Naive thymus-derived CD4-positive, alpha-beta T cell (primary cell): ENCODE measurements at places on chromosomes 12 and 14. TPM values are rescaled to one million over a fixed set of nuclear protein-coding genes. Genes with fewer than 3 reads are reported as not detected.
A peak's percentile ranks its signal among the peaks of the same experiment; 100 is the strongest.

DNA sequence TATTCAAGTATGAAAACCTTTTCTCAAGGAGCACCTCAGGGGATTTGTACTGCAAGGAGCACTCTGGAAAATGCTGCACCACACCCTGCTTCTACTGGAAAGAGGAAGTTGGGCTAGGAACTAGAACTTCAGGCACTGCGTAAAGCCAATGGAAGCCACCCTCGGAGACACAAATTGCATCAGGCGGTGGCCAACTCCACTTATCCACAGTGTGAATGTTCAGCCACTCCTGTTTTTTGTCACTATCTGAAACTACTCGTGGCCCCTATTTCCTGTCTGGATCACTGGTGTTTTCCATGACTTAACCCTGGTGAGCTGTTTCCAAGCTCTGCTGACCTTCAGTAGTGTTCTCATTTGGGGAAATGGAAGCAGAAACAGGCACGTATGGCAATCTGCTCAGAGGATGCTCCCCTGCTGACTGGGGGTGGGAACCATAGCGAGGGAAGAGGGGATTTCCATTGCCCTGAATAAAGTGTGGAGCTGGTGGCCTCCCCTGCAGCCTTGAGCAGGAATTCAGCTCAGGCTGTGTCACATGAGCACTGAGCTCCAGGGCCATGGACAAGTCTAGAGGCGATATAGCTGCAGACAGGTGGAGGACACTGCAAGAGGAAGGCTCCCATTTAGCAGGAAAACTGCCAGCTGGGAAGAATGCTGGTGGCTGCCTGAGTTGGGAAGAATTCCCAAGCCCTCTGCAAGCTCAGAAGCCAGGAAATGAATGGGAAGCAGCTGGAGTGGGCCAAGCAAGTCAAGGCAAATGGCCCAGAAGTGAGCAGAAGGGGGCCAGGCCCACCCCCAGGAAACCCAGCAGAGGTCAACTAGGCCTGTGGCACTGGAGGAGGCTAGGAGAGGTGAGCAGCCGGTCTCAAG lies 50.5 kb upstream of the RAP1B start:
- no peaks in the 10 kb centered on the region for H3K4me1 ChIP-seq
- no peaks in the 10 kb centered on the region for H3K36me3 ChIP-seq
- no peak overlapping the region for H3K4me3 ChIP-seq
- no peak for DNase-seq
- no peak overlapping the region for H3K27ac ChIP-seq

Gene ACADS
- 15.7 and 16.3 TPM in 2 replicates for total RNA-seq

Gene SDR9C7
- not detected in 2 replicates for total RNA-seq

GRCh38 chr12:113314121-113314529 lies 20.8 kb downstream of the SLC8B1 start:
- DNase-seq, result no peak
- no peak overlapping the region for H3K4me3 ChIP-seq
- no peaks in the 10 kb centered on the region for H3K27me3 ChIP-seq
- no peak overlapping the region for H3K27ac ChIP-seq

GRCh38 chr12:94284046-94284445 lies 135.7 kb downstream of the PLXNC1 start:
- DNase-seq, result no peak
- peaks cover 14% of the 10 kb centered on the region for H3K4me1 ChIP-seq
- H3K36me3 ChIP-seq, result no peaks in the 10 kb centered on the region
- no peak overlapping the region for H3K27ac ChIP-seq
- H3K27me3 ChIP-seq, result no peaks in the 10 kb centered on the region

Gene CYP27B1
- 2.5 and 4.2 TPM in 2 replicates for total RNA-seq

- DNase-seq, result no peak
- H3K4me3 ChIP-seq, result no peak overlapping the region
- H3K4me1 ChIP-seq, result no peaks in the 10 kb centered on the region
- H3K27ac ChIP-seq, result no peak overlapping the region
- H3K36me3 ChIP-seq, result no peaks in the 10 kb centered on the region
These were observed 480.5 kb downstream of the VRK1 start for GRCh38 chr14:97277711-97278110.

Gene PIGH
- 34.5 TPM for total RNA-seq

- H3K36me3 ChIP-seq, result no peaks in the 10 kb centered on the region
- no peak overlapping the region for H3K27ac ChIP-seq
- H3K27me3 ChIP-seq, result no peaks in the 10 kb centered on the region
- no peak overlapping the region for H3K4me3 ChIP-seq
- H3K4me1 ChIP-seq, result no peaks in the 10 kb centered on the region
These were observed 403.3 kb upstream of the ATP2B1 start for GRCh38 chr12:90111791-90112580.

DNA sequence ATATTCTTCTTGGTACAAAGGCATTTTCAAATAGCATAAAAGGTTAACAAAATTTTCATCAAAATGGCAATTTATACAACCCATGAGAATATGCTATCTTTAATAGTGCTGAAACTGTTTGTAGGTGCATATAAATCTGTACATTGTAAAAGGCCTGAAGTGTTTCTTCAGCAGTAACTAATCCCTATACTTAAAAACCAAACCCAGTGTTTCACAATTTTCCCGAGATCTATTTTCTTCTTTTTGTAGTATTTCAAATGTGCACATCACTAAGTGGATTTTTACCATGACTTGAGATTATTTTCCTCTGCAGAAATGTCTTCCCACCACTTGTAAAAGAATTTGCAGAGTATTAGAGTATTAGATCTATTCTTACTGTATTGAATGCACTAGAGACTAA lies 76.5 kb downstream of the FERMT2 start:
- no peak overlapping the region for H3K27ac ChIP-seq
- DNase-seq, result no peak

Gene MGAT2
- total RNA-seq, result 16.8 TPM

DNA sequence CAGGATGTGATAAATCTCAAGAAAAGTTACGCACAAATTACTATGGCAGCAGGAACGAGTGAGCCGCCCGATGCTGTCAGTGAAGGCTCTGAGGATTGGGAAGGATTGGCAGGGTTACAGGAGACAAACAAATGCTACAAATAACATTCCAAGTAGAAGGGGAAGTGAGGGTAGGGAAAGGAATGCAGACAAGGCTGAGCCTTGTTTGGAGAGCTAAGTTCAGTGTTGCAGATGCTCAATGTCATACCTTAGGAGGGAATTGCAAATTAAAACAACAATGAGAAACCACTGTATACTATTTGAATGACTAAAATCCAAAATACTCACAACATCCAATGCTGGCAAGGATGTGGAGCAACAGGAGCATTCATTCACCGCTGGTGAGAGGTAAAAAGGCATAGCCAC lies 1.3 kb downstream of the CLEC9A start:
- H3K4me3 ChIP-seq, result no peak overlapping the region
- H3K36me3 ChIP-seq, result no peaks in the 10 kb centered on the region
- H3K27me3 ChIP-seq, result no peaks in the 10 kb centered on the region
- H3K27ac ChIP-seq, result no peak overlapping the region
- H3K4me1 ChIP-seq, result no peaks in the 10 kb centered on the region

Gene LBHD2
- not detected for total RNA-seq

DNA sequence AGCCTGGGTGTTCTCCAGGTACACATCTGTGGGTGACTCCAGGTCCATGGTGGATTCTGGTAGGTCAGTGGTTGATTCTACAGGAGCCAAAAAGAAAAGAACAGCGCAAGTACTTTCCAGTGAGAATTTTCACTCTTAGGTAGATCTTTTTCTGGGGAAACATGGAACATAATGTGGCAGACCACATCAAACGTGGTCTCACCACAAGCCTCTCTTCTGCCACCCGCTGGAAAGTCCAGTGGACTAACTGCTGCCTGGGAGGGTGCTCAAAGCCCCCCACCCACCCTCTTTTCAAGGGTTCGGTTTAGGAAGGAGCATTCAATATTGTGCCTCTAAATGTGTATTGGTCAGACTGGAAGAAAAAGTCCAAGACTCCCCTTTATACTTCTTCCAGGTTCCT lies 36.1 kb upstream of the PRB2 start:
- H3K4me1 ChIP-seq, result no peaks in the 10 kb centered on the region
- H3K27me3 ChIP-seq, result no peaks in the 10 kb centered on the region
- no peak overlapping the region for H3K4me3 ChIP-seq
- no peak for DNase-seq
- H3K36me3 ChIP-seq, result no peaks in the 10 kb centered on the region

GRCh38 chr12:85147331-85147730 lies 111.2 kb downstream of the LRRIQ1 start:
- DNase-seq, result no peak
- no peak overlapping the region for H3K4me3 ChIP-seq
- no peaks in the 10 kb centered on the region for H3K4me1 ChIP-seq
- H3K36me3 ChIP-seq, result no peaks in the 10 kb centered on the region
- H3K27me3 ChIP-seq, result no peaks in the 10 kb centered on the region

Gene KCNK10
- not detected in 2 replicates for total RNA-seq

DNA sequence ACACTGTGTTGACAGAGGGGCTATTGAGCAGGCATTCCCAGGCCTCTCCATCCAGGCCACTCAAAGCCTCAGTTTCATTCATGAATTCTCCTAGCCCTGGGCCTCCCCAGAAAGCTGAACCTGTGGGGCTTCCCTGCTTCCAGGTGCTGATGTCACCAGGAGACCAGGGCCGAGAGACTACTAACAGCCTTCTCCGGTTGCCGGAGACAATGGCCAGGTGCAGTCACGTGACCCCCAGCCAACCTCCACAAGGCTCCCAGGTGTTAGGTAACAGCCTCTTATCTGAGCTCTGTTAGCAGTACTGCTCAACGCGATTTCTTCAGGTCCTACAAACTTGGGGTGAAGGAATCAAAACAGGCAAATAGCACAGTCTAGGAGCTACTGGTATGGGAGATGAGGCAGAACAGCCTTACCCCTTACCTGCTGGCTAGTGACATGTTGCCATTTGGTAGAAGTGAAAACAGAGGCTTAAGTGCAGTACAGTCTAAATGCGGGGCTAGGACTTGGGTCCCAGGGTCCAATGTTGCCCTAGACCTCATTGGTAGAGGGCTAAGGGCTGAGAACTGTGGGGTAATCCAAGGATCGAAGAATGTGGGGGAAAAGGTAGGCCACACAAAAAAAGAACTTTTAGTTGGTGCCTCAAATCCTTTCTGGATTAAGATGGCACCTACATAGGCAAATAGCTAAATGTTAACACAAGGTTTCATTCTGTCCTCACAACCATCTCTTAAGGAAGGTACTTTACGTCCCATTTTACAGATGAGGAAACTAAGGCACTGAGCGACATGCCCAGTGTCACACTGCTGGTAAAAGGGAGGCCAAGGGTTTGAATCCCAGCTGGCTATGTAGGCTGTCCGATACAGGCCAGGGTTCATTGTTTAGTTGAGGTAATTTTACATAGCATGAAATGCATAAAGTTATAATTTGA lies 3.8 kb downstream of the CCDC88C start:
- H3K4me3 ChIP-seq, result peak overlapping the region; percentile 75
- no peaks in the 10 kb centered on the region for H3K27me3 ChIP-seq
- H3K27ac ChIP-seq, result peak overlapping the region; percentile 97
- peaks cover 59% of the 10 kb centered on the region for H3K4me1 ChIP-seq
- DNase-seq, result no peak

GRCh38 chr12:131027264-131027663 lies 73.6 kb downstream of the ADGRD1 start:
- H3K4me1 ChIP-seq, result no peaks in the 10 kb centered on the region
- no peak for DNase-seq
- no peak overlapping the region for H3K27ac ChIP-seq
- no peak overlapping the region for H3K4me3 ChIP-seq
- H3K27me3 ChIP-seq, result no peaks in the 10 kb centered on the region

Gene P3H3
- 18.2 TPM for total RNA-seq

DNA sequence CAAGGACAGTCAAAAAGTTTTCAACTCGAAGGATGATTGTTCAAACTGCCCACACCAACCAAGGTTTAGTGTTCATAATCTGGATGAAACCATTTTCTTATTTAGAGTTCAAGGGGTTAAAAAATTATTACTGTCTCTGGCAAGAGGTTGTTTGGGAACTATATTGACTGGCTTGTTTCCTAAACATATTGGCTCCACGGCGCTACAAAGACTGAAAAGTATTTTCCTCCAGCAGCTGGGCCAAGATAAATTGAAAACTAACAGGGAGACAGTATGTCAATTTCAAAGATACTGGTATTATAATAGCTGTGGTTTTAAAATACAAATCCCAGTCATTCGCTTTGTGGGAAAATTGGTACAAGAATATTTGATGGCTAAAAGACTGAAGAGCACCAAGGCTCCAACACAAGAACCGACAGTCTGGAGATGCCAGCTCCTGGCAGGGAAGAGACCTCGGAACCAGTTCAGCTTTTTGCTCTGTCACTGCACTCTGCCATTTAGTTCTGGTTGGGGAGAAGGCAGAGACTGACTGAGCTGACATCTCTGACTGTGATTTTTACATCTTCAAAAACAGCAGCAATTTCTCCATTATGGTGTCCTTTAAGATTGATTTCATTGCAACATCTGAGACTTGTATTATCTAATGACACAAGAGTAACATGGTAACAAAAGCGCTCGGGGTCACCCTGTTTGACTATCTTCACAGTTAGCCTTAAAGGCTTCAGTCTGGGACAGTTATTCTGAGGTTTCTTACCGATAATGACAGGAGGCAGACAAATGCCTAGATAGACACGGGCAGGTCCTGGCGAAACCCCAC lies 62.0 kb downstream of the ST8SIA1 start:
- H3K4me3 ChIP-seq, result no peak overlapping the region
- H3K4me1 ChIP-seq, result no peaks in the 10 kb centered on the region
- H3K27me3 ChIP-seq, result no peaks in the 10 kb centered on the region
- no peak overlapping the region for H3K27ac ChIP-seq

DNA sequence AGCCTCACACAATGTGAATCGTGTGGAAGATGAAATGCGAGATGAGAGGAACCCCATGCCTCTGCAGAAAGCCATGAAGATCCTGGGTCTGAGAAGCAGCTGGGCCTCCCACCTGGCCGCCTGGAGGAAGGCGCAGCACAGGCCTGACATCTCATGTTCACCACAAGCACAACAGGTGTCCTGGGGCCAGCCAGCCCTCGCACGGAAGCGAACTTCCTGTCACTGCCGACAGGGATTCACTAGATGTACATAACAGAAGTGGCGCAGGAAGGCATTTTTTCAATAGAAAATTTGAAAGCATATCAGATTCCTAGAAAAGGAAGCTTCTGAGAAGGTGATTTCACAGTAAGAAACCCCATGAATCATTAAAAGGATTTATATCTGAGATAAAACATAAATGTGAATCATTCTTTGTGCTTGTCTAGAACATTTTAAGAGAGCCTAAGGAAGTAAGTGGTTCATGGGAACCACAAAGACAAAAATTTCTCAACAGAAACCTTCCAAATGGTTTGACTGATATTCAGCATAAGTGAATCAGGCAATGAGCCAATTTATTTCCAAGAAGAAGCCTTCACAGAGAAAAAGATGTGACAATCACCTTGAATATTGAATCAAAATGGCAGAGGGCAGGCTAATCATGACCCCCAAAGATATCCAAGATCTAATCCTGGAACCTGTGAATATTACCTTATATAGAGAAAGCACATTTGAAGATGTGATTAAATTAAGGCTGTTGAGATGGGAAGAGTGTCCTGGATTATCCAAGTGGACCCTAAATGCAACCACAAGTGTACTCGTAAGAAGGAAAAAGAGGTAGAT lies 311.9 kb downstream of the DUSP6 start:
- H3K4me3 ChIP-seq, result no peak overlapping the region
- H3K27me3 ChIP-seq, result no peaks in the 10 kb centered on the region
- H3K4me1 ChIP-seq, result peaks cover 7% of the 10 kb centered on the region
- no peaks in the 10 kb centered on the region for H3K36me3 ChIP-seq

Gene ASCL1
- total RNA-seq, result 0.08 TPM in 1 of 2 replicates, not detected in the other
